NCI-H2227 treated with DMSO at 0.1 percent for 48 hours (cell line): ENCODE measurements at places on chromosomes 3 and 15.
A peak's percentile ranks its signal among the peaks of the same experiment; 100 is the strongest.

- DNase-seq = no peak
These were observed 630 bp downstream of the LXN start for GRCh38 chr3:158671821-158672214.

GRCh38 chr3:189883113-189883753, 237.5 kb downstream of the P3H2 start:
- no peak for DNase-seq

GRCh38 chr3:143839980-143840379, 8.3 kb downstream of the SLC9A9 start:
- DNase-seq = no peak

- no peak for DNase-seq
These were observed 429.3 kb downstream of the GRM7 start for GRCh38 chr3:7290077-7290825.

DNA sequence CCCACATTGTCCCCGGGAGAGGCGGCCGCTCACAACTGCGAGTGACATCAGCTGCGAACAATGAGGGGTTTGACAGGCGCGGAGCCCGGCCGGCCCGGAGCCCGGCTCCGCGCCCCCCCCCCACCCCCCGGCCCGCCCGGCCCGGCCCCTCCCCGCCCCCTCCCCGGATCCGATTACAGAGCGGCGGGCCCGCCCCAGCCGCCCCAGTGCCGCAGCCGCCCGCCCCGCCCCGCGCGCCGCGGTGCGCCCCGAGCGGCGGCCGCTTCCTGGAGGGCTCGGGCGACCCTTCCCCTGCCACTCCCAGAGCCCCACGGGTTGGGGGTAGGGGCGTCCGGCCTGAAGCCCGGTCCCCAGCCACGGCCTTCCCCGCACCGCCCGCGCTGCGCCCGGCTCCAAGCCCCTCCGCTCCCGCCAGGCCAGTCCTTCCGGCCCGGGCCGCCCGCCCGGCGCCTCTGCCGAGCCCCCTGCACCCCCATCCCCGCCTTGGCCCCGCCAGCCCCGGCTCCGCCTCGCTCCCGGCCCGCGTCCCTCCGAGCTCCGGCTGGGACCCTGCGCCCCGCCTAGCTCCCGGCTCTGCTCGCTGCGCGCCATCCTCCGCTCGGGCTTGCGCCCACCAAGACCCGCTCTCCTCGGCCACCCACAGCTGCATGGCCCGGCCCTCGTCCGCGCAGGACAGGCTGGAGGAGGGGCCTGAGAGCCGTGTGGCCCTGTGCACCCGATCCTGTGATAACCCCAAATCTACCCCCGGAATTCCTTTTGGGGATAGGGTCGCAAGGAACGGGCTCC, at the start of gene PCBP4:
PCBP4 (minus strand) TSS at position 71 of the 786 bp plus-strand sequence. CDS start 6,214 bp downstream, outside the sequence.
- peak; percentile 22 for DNase-seq

GRCh38 chr3:14113965-14114635, 10.6 kb downstream of the CHCHD4 start:
- DNase-seq = no peak

DNA sequence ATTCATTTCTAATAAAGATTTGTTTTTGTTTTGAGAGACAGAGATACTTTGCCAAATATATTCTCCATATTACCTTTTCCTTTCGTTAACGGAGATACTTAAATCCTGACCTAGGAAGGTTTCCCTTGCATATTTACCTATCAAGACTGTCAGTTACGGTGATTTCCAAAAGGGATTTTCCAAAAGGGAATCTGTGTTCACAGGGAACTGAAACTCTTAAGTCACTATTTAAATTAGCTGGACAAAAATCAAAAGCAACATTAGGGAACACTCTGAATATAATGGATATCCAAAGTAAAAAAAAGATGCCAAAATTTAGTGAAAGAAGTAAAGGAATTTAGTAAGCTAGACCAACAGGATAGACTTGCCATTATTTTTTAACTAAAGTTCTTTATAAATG, 576 bp downstream of the LRRFIP2 start:
- DNase-seq = no peak

DNA sequence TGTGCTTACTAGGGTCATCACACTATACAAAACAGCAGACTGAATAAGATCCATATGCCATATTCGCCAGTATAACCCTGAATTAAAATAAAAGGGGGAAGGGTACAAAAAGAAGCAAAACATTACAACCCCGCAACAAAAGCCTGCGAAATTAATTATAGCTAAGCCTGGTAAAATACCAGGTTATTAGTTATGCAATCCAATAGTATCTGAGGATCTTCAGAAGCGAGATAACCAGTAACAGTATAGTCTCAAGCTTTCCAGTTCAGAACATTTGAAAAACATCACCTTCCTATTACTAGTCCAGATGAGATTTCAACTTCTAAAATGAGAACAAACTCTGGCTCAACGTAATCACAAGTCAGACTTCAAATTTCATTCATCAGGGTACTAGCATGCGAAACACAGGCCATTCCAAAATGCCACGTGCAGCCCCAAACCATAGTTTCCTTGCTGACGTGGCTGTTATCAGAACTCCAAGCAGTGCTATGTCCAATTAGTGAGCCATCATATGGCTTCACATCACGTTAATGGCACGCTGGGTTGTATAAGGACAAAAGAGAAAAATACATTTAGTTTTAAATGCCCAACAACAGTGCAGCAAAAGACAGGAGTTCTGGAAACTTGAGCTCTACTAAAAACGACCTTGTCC, 1.1 kb downstream of the SSR3 start:
- no peak for DNase-seq

DNA sequence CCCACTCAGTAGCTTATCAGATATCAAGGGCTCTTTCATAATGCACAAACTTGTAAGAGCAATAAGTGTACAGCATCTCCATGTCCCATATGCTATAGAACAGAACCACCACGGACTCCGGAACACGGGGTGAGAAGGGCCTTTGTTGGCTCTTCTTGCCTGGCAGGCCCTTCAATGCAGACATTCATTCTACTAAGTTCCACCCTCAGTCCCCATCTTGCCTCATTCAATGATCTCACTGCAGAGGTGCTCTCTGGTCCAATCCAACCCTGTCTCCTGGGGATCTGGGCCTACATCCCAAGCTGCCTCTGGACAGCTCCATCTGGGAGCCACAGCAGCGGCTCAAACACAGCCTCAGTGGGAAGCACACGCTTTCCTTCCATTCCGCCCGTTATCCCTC, 16.8 kb downstream of the HACD2 start:
- no peak for DNase-seq

- DNase-seq = no peak
These were observed 4.6 kb downstream of the ITGA11 start for GRCh38 chr15:68427366-68427765.

GRCh38 chr3:150408221-150409124, at the start of gene TSC22D2:
TSS of gene TSC22D2 (plus strand) at chr3:150408298. CDS start at chr3:150409351, 1,053 bp downstream.
- DNase-seq = peak; percentile 84

- no peak for DNase-seq
These were observed 8.4 kb upstream of the LRRFIP2 start for GRCh38 chr3:37182816-37183215.

- DNase-seq = peak; percentile 28
These were observed 778 bp upstream of the AP4E1 start for GRCh38 chr15:50907601-50908208.

DNA sequence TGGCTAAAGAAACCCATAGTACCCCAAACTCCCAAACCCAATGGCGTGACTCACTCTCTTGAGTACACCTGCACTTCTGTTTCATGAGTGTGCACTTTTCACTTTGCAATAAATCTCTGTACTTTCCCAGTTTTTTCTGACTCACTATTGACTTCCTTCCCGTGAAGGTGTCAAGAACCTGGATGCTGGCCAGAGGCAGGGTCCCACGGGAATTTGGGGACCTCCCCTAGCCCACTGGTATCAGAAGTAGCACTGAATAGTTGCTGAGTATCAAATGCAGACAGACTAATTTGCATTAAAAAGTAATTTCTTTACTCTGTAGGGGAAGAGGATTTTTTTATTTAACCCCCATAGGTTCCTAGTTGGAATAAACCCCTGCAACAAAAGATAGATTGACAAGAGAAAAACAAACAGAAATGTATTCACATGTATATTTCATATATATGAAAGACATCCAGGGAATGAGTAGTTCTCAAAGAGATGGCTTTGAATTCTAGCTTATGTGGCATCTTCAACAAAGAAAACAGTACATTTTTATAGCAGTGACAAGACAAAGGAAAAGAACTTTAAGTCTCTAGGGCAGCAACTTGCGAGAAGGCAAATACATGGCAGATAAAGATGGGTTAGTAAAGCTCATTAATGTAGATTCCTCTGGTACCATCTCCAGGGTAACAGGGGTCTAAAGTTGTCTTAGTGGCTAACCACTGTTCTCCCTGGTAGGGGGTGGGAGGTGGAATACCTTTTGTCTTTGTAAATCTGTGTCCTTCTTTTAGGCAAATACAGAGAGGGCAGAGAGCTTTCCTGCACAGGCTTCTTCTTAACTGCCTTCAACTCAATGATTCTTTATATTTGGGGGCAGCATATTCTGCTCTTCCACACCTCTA, 385.5 kb upstream of the PDZRN3 start:
- DNase-seq = no peak

- no peak for DNase-seq
These were observed 163.8 kb downstream of the EBLN2 start for GRCh38 chr3:73225146-73225855.

DNA sequence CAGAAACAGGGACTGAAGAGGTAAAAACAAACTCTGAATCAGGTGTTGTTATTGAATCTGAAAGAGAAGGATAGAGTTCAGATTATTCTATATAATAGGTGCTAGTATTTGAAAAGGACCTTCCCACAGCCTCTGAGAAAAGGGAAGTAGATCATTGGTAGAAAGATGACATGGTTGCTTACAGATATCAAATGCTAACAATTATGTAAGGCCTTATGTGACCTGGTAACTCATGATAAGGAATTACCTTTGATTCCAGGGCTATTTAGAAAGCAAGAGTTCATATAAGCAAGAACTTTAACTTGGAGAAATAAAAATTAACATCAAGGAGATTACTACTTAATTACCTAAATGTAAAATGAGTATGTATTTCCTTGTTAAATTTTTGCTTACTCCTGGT, 7.6 kb downstream of the SLC27A2 start:
- DNase-seq = no peak

GRCh38 chr3:78647726-78648125, 1120.1 kb downstream of the ROBO1 start:
- peak; percentile 36 for DNase-seq

- DNase-seq = no peak
These were observed 89.1 kb downstream of the TGFBR2 start for GRCh38 chr3:30695302-30696061.

DNA sequence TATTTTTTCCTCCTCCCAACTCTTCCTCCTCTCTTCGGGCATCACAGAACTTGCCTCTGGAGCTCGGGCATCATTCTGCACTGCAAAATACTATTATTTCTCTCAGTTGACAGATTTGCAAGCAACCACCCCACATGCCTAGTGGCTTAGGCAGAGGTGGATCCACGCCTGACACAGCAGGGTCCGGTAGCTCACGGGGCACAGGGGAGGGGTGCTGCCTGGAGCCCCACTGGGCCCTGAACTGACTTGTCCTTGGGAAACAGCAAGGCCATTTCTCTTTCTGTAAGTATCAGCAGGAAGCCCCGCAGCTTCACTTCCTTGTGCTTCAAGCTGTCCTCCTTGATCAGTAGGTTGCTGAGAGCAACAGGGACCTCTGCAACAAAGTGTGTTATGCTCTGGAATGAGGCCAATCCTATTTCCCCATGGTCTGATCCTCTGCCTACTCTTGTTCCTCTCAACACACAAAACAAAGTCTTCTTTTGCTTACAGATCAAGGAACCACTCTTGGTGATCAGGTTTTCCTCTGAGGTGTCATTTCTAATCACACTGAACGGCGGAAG, 69.1 kb downstream of the FAM174B start:
- DNase-seq = no peak

DNA sequence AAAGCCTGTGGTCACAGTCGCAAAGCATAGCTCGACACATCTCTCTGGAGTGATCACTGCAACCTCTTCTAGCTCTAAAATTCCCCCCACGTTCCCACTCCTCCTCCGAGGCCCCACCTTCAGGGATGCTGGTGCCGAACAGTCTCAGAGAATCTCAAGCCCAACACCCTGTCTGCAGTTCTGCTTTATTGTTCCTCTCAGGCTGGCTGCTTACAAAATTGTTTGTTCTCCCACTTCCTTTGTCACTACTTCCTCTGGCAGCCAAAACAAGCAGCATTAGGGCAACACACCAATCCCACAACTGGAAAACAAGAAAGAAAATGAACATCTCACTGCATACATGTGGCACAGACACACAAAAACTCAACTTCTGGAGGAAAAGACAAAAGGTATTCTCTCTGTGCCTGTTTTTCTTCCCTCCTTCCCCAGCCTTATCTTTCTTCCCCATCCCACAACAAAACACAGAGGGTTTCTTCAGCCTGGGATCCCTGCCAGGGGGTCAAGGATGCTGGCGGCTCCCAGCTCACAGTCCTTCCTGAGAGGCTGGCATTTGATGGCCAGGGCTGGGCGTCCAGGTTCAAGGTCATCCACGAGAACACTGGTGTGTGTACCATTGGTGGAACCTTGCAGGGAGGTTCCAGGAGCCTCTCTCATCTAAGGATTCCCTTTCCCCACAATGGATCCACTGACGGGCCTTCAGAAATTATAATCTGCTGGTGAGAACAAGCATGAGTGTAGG, 108.4 kb downstream of the TMCO5A start:
- no peak for DNase-seq

- peak; percentile 1 for DNase-seq
These were observed 11.8 kb upstream of the HRG start for GRCh38 chr3:186653984-186654383.

DNA sequence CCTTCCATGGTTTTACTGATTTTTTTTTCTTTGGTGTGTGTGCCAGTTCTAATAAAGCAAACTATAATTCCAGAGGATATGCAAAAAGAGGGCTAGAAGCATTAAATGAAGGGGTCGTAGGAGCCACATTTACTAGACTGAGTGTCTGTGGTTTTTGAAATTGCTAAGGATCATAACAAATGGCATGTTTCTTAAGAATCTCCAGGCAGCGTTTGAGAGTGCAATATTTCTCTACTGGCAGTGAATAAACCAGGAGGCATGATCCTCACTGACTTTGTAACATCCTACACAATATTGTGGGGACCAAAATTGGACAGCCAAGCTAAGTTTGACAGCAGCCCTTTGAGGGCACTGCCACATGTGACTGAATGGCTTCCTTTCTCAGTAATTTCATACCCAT, 115.9 kb upstream of the CCNL1 start:
- no peak for DNase-seq

GRCh38 chr3:132638706-132639105, 20.9 kb downstream of the ACAD11 start:
- no peak for DNase-seq

DNA sequence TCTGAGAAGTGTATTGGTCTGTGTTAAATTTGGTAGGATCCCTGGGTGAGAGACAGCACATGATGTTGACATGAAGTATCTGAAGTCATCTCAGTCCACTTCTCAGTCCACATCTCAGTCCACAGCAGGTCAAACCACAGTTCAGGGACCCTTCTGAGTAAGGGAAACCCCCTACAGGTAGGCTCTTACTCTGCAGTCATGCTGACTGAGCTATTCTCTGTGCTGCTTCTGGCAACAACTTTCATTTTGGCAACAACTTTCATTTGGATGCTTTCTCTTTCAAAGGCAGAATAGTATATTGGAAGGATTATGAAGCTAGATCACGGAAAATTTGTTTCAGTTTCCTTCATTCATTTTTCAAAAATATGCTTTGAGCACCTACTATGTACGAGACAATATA, 178.2 kb upstream of the GOLIM4 start:
- no peak for DNase-seq

GRCh38 chr3:77342688-77343087, 302.8 kb downstream of the ROBO2 start:
- no peak for DNase-seq
